ENCODE measurements at places on chromosomes 7 and 10.

DNA sequence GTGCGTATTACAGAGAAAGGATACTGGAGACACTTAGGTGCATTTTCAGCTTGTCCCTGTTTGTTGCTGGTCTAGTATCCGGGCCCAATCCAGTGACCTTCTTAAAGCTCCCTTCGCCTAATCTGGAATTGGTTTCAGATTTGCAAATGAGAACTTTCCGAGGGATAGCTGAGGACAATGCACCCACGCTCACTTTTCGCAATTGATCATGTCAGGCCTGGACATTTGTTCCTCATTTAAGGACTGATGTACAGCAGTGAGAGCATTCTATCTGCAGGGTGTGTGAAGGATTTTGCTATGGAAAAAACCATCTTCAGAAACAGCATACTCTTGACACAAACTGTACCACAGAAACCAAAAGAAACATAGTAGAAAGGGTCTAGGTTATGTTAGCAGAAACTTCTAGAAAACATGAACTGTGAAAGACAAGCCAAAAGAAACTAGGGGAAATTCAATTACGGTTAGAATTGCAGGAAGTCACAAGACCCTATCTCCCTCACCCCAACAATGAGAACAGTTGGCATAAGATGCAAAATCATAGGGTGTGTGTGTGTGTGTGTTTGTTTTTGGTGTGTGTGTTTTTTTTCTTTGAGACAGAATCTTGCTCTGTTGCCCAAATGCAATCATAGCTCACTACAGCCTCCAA is 331.1 kb downstream of the CALN1 start:
- DNase-seq, result no peak

- DNase-seq, result no peak
Observed at GRCh38 chr7:25726781-25727311, 425.2 kb upstream of the NFE2L3 start.

GRCh38 chr10:104396581-104396980 is 42.9 kb downstream of the CFAP58 start:
- no peak for DNase-seq

DNA sequence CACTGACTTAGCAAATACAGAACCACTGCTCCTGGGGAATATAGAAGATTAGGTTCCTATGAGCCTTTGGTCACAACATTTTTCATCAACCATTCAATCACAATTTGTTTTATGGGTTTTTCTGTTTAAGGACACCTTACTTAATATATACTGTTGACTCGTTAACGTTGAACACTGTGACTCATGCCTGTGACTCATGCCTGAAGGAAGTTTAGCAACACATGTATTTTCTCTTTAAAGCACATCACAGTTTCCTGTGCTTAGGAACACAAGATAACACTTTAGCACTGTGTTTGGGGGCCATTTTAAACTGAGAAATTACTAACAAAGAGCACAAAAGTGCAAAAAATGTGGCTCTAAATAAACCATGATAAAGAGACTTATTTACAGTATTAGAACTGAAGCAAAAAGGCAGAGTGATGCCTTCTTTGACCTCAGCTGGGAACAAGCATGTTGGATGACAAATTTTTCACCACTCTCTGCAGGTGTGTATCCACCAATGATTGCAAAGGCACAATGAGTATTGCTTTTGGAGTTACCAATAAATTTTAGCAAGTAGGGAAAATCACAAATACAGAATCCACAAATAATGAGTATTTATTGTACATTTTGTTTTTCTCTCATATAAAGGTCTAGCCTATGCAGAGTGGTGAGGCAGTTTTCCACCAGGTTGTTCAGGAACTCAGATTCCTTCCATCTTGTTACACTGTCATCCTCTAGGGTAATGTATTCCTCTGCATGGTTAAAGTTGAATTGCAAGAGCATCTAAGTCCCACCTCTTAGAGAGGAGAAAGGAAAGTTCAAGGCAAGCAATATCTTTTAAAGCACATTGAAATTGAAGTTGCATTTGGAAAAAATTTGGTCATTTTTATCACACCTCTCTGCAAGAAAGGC is 7.3 kb downstream of the FGFBP3 start:
- peak; percentile 96 for DNase-seq

DNA sequence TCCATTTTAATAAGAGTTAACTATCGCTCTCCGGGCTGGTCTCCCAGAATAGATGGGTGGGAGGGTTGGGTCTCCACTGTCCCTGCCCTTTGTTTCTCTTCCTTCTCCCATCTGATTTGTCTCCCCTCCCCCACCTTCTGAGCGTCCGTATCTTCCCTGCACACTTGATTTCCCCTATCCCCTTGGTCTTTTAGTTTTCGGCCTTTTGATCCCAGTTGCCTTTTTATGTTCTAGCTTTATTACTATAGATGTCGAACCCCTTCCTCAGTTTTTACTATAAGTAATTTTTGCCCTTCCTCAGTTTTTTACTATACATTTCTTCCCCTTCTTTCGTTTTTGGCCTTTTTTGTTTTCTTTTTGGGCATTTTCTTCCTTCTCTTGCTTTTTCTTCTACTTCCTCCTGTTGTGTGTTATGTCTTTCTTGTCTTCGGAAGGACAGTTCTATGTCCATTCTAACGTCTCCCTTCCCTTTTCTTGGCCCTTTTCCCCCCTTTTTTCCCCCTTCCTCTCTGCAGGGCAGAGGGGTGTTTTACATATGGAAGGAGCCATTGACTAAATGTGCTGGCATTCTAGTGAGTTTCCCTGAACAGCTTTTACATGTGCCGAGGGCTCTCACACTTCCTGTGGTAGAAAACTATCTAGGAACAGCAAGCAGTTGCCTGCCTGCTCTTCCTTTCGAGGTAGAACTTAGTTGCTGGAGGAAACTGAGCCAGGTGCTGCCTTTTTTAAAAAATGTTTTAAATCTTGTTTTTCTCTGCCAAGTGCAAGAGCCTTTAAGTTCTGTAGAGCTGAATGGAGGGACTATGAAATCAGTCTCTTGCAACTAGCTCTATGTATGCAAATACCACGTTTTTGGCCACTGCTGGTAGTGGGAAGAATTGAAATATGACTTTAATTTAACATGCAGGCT is 2.8 kb downstream of the TET1 start:
- DNase-seq, result no peak
